ENCODE measurements at places on chromosomes 1 and 21. TPM values are rescaled to one million over a fixed set of nuclear protein-coding genes. Genes with fewer than 3 reads are reported as not detected.

GRCh38 chr21:27171707-27172106 is 204.8 kb upstream of the ADAMTS5 start:
- H3K27ac ChIP-seq: no peak overlapping the region
- no peak for DNase-seq
- no peaks in the 10 kb centered on the region for H3K27me3 ChIP-seq
- H3K4me1 ChIP-seq: no peaks in the 10 kb centered on the region

DNA sequence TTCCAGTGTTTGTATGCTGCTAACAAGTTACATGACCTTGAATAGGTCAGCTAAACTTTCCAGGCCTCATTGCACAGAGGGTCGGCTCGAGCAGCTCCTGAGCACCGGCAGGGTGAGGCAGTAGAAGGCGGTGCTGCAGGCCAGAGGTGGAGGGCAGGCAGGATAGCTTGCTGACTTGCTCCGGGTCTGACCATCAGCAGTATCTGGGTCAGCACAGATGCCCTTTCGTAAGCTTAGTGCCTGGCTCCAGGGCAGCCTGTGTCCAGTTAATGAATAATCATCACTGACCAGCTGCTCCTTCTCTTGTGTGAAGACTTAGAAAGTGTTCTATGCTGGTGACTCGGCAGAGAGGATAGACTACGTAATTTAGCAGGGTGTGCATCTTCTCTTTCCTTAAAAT is 6.9 kb downstream of the MAPKAPK2 start:
- no peaks in the 10 kb centered on the region for H3K27me3 ChIP-seq
- H3K4me3 ChIP-seq: no peak overlapping the region
- H3K4me1 ChIP-seq: peaks cover 81% of the 10 kb centered on the region
- peaks cover 8% of the 10 kb centered on the region for H3K36me3 ChIP-seq

- H3K36me3 ChIP-seq: no peaks in the 10 kb centered on the region
- H3K27ac ChIP-seq: no peak overlapping the region
- H3K27me3 ChIP-seq: no peaks in the 10 kb centered on the region
- no peak for DNase-seq
These were observed 153.9 kb upstream of the IRF2BP2 start for GRCh38 chr1:234763910-234764309.

The PTPN7 gene
- 97.5 TPM for total RNA-seq
